ENCODE measurements at places on chromosomes 4 and X.
A peak's percentile ranks its signal among the peaks of the same experiment; 100 is the strongest.

DNA sequence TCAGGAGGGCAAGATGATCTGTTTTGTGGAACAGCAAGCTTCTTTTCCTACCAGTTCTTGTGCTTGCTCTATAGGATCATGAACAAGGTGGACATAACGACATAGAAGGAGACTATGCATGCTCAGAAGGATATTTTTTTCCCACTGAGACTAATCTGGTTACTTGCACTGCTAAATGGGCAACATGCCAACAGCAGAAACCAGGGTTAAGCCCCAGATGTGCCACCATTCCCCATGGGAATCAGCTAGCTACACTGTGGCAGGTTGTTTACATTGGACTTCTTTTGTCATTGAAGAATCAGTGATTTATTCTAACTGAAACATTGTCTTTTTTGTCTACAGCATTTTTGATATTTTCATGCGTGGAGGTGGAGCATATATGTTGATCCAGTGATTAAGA is 165.6 kb downstream of the C4orf33 start:
- no peak for DNase-seq

- DNase-seq, result no peak
Observed at GRCh38 chr4:3613967-3614730, 81.9 kb upstream of the LRPAP1 start.

- peak; percentile 0 for DNase-seq
Observed at GRCh38 chrX:17590892-17591740, 146.2 kb upstream of the SCML1 start.

DNA sequence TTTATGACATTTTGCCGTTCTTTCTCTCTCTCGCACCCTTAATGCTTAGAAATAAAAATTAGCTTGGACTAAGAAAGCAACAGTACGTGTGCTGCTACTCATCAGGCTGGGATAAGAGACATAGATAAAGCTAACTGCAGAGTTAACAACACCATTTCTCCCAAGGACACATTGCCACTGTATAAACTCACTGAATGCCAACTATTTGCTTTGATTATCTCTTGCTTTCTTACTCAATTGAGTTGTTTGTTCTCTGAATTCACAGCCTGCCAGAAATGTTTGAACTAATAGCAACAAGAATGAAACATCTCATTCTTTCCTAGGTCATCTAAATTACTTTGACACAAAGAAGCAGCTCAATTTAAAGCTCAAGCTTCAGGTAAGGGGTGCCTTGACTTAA is 34.6 kb downstream of the F8 start:
- no peak for DNase-seq

DNA sequence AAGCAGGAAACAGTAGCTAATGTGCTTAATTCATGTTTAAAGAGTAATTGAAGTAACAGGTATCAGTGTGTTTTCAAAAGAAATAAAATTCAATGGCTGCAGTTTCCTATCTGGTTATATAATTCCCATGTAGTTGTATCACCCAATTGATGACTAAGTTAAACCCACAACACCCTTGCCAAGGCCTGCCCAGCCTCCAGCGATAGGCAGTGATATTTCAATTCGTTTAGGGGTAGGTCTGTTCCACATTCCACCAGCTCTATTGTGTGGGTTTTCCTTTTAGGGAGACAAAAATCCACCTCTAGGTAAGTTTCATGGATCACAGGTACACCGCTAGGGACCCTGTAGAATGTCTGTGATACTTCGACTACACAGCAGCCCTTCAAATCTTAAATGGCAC is 24.7 kb upstream of the MXRA5 start:
- DNase-seq, result no peak

GRCh38 chr4:57109847-57110639 is at the start of gene IGFBP7:
Gene IGFBP7, minus strand, starts transcription at chr4:57110385. Its CDS starts 34 bp downstream, at chr4:57110351.
- no peak for DNase-seq

DNA sequence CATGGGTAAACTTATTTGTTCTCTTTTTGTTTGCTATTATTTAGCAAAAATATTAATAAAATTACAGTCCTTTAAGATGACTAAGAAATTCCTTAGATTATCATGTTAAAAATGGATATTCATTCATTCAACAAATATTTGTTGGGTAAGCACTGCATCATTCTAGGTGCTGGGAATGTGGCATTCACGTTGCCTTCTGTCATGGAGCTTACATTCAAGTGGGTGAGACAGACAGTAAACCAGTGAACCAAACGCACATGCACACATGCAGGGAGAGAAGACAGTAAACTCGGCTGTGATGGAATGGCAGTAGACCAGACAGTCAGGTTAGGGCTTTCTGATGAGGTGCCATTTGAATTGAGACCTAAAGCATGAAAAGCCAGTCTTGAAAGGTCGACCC is 91.8 kb downstream of the STOX2 start:
- DNase-seq, result no peak

GRCh38 chr4:114012749-114013148 is 33.3 kb upstream of the ARSJ start:
- DNase-seq, result no peak

DNA sequence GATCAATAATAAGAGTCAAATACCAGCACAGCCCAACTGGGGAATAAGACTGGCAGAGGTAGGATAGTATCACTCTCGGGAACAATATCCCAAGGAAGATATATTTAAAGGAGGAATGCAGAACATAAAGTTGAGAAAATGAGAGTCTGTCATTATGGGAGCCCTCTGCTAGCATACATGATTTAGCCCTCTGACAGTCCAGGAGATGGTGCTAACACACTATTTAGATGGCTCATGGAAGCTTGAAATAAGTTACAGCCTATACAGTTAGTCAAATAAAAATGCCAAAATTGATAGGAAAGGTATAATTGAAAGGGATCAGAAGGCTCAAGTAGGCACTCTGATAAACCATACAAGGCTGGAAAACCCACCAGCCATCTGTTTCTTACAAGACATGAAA is 201.0 kb upstream of the NEIL3 start:
- DNase-seq, result no peak

GRCh38 chr4:7348946-7349900 is 85.5 kb downstream of the PSAPL1 start:
- DNase-seq, result no peak

- DNase-seq, result no peak
Observed at GRCh38 chr4:34891892-34892291, 1352.4 kb downstream of the ARAP2 start.

- no peak for DNase-seq
Observed at GRCh38 chr4:142497606-142498005, 348.5 kb downstream of the INPP4B start.

DNA sequence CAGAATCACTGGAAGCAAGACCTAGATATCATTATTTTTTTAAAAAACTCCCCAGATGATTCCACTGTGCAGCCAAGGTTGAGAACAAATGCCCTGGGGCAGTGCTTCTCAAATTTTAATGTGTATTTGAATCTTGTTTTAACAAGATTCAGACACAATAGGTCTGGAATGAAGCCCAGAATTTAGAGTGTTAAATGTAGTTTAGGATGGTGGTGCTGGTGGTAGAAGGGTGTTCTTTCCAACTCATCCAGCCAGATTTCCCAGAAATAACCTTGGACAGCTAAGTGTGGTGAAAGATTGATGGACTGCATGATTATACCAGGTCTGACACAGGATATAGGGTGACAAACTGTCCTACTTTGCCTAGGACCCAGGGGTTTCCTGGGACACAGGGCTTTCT is 120.1 kb upstream of the MED14 start:
- DNase-seq, result no peak

- DNase-seq, result no peak
Observed at GRCh38 chrX:110276778-110277177, 41.1 kb downstream of the AMMECR1 start.

DNA sequence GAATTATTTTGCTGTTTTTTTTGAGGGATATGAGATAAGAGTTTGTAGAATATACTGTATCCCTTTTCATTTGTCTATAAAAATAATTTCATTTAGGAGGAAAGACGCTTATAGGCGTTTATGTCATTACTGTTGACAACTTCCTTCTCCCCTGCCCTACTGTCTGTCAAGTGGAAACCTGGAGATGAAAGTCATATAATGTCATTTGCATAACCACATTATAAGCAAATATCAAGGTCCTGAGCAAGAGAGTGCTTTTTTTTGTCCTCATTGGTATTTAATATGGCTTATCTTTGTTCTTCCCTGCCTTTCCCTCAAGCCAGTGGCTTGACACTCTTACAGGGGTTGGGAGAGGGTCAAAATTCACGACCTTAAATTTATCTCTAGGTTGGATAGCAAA is 55.8 kb downstream of the LRP2BP start:
- no peak for DNase-seq

GRCh38 chr4:182938205-182938645 is 21.0 kb upstream of the DCTD start:
- peak; percentile 38 for DNase-seq

GRCh38 chrX:53095796-53096195 is 1.9 kb downstream of the KANTR start:
- no peak for DNase-seq

GRCh38 chrX:22424122-22424915 is 151.6 kb downstream of the CBLL2 start:
- no peak for DNase-seq

GRCh38 chrX:111329370-111329769 is 59.1 kb upstream of the CAPN6 start:
- DNase-seq, result no peak

- no peak for DNase-seq
Observed at GRCh38 chr4:119729835-119730670, 101.4 kb upstream of the PDE5A start.

DNA sequence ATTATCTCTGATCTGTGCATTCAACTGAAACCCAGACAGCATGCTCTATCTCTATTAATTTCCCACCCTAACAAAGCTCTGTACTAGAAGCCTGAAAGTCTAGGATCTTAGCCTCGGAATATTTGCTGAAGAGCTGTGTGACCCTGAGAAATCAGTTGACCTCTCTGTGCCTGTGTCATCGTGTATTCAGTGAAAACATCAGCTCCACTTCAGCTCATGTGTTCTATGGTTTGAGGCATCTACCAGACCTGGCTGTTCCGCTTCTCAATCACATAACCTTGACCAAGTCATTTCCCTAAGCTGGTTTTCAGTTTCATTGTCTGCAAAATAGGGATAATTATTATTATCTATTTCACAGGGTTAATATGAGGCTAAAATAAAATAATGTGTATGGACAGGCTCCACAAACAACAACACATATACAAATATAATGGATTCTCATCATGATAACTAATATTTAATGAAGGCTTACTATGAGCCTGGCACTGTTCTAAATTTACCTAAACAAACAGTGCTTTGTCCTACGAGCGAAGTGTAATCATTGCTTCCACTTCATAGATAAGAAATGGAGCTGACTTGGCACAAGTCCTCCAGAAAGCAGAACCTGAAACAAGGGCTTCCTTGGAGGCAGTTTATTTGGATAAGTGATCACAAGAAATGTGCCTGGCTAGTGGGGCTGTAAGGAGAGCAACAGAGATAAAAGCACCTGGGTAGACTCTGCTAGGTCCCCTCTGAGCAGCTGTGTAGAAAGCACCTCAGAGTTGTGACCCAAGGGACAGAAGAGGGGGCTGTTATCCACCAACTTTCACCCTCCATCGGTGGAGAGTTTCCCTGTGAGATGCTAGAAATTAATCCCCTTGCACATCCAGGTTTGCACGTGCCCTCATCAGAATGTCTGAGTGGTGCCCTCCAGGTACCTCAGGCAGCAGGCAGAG is 356.9 kb downstream of the RAB28 start:
- DNase-seq, result no peak

- DNase-seq, result no peak
Observed at GRCh38 chr4:146029147-146029546, 90.5 kb upstream of the ZNF827 start.

DNA sequence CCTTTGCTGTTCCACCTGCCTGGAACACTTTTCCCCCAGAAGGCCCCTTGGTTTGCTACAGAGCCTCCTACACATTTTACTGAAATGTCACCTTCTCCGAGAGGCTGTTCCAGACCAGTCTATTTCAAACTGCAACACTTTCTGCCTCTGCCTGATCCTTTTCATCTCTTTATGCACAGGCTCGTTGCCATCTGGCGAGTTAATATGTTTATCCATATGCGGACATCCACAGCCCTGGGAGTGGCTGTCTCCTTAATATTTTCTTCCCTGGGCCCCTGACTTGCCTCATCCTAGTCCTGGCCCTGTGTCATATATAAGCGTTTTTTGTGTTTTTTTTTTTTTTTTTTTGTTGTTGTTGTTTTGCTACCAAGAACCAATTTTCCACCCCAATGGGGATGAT is 65.2 kb upstream of the PHKA2 start:
- DNase-seq, result no peak

GRCh38 chrX:132622130-132622529 is 133.3 kb upstream of the MBNL3 start:
- no peak for DNase-seq

DNA sequence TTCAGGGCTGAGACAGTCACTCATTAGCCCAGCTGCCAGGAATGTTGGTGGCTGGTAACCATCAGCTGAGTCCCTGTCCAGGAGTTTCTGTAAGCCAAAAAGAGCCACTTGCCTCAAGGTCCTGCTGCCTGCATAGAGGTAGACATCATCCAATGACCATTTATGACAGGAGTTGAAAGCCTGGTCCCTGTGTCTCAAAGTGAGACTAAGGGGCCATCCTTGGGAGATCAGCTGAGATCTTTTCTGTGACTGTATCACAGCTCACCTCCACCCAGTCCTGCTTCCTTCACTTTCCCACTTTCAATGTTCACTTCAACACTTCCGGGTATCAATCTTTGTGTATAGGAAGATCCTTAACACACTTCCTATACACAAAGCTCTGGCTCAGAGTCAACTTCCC is 28.4 kb upstream of the MAOA start:
- DNase-seq, result no peak

- no peak for DNase-seq
Observed at GRCh38 chr4:15719506-15719905, 16.6 kb downstream of the BST1 start.

- no peak for DNase-seq
Observed at GRCh38 chr4:86606809-86607208, 12.7 kb downstream of the PTPN13 start.
